ENCODE measurements at places on chromosomes 7 and 10.

- no peak overlapping the region for H3K4me3 ChIP-seq
- H3K27ac ChIP-seq = no peak overlapping the region
- no peaks in the 10 kb centered on the region for H3K36me3 ChIP-seq
- no peaks in the 10 kb centered on the region for H3K4me1 ChIP-seq
- DNase-seq = no peak
These were observed 617.9 kb upstream of the GRM3 start for GRCh38 chr7:86025807-86026206.

GRCh38 chr7:117036836-117037235 is 83.5 kb downstream of the ST7 start:
- H3K27ac ChIP-seq = no peak overlapping the region
- H3K4me3 ChIP-seq = no peak overlapping the region
- H3K36me3 ChIP-seq = no peaks in the 10 kb centered on the region
- no peaks in the 10 kb centered on the region for H3K27me3 ChIP-seq

GRCh38 chr10:12735843-12736462 is 265.6 kb downstream of the CCDC3 start:
- no peak overlapping the region for H3K4me3 ChIP-seq
- DNase-seq = no peak
- H3K36me3 ChIP-seq = no peaks in the 10 kb centered on the region

GRCh38 chr10:130739757-130740145 is 571.8 kb downstream of the TCERG1L start:
- H3K4me1 ChIP-seq = no peaks in the 10 kb centered on the region
- H3K27me3 ChIP-seq = no peaks in the 10 kb centered on the region
- H3K36me3 ChIP-seq = no peaks in the 10 kb centered on the region
- no peak overlapping the region for H3K27ac ChIP-seq

DNA sequence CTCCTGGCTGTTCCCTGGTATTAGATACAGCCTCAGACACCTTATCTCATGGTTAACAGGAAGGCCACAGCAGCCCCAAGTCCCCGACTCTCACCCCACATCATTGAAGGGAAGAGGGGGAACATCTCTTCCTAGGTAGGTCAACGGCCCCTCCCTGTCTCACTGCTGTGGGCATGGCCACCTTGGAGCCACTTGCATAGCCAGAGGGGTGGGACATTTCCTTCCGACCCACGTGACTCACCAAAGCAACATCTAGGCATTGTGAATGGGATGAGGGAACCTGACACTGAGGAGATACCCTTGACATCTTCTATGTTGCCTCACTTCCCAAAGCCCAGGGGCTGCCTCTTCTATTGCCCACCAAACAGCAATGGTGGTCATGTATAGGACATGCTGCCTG is 68.5 kb upstream of the GPR26 start:
- no peak overlapping the region for H3K27ac ChIP-seq
- no peaks in the 10 kb centered on the region for H3K4me1 ChIP-seq
- H3K36me3 ChIP-seq = no peaks in the 10 kb centered on the region

DNA sequence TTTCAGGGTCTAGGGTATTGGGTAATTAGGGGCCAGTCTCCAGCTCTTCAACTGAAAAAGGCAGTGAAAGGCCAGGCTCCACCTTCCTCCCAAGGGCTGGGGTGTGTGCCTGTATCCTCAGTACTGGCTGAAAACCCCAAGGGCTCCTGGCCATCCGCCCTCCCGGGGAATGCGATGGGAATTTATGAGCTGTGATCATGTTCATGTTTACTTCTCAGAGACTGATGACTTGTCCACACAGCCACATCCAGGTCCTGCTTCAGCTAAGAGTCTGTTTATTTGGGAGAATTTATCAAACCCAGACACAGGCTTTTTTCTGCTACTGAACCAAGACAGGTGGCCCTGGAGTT is 91.7 kb downstream of the CCDC3 start:
- no peak overlapping the region for H3K27ac ChIP-seq
- no peak for DNase-seq
- H3K4me3 ChIP-seq = no peak overlapping the region
- no peaks in the 10 kb centered on the region for H3K4me1 ChIP-seq
- H3K36me3 ChIP-seq = no peaks in the 10 kb centered on the region

GRCh38 chr7:47582764-47583738 is 1.1 kb upstream of the TNS3 start:
- no peak for DNase-seq
- H3K4me1 ChIP-seq = no peaks in the 10 kb centered on the region
- peaks cover 3% of the 10 kb centered on the region for H3K27me3 ChIP-seq
- H3K36me3 ChIP-seq = no peaks in the 10 kb centered on the region

DNA sequence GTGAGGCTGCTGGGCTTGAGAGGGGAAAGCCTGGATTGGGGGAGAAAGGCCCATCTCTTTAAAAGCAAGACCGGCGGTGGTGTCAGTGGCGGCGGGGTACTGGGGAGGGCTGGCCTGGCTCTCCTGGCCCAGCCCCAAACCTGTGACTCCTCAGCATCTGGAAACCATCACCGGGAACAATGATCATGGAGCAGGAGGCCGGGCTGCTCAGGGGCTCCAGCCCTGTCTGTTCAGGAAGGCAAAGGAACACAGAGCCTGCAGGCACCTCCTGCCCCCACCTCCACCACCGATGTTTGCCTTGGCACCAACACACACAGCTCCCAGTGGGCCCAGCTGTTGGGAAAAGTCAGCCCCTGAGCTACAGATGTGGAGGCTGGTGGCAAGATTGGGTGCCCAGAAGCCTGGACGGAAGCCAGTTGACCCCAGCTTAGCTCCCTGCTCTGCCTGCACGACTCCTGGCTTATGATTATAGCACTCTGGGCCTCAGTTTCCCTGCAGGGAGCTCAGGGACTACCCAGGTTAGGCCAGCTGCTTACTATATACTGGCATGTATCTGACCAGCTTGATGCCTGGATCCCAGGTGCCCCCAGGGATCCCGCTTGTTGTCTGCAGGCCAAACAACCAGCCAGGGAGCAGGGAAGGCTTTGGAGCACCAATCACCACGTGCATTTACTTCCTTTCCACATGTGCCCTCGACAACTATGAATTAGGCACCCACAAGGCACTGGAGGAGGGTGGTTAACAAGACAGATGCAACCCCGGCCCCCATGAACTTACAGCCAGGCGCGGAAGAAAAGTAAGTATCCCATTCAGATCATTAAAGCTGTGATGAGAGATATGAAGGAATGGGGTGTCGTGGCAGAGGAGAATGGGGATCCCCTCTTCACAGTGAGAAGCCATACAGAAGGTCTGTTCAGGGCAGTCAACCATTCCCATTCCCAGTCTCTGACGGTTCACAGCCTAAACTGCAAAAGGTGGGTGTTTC is 37.3 kb downstream of the ZCCHC24 start:
- H3K27me3 ChIP-seq = no peaks in the 10 kb centered on the region
- H3K27ac ChIP-seq = no peak overlapping the region
- DNase-seq = no peak
- H3K4me3 ChIP-seq = no peak overlapping the region
- peaks cover 4% of the 10 kb centered on the region for H3K4me1 ChIP-seq
- no peaks in the 10 kb centered on the region for H3K36me3 ChIP-seq

DNA sequence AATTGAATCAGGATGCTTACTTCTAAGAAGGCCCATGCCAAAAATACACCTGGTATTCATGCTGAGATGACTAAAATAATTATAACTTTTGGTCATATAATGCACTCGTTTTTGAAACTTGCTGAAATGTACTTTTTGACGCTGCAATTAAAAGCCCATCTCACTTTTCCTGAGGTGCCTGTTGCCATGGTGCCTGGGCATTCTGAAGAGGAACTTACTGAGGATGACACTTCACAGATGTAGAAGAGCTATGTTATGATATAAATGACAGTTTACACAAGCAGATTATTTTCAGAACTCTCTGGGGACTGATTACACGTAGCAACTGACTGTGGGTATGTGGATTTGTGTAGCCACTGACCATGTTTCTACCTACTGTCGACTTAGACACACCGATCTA is 182.4 kb downstream of the TPK1 start:
- no peaks in the 10 kb centered on the region for H3K4me1 ChIP-seq
- DNase-seq = no peak
- H3K4me3 ChIP-seq = no peak overlapping the region

DNA sequence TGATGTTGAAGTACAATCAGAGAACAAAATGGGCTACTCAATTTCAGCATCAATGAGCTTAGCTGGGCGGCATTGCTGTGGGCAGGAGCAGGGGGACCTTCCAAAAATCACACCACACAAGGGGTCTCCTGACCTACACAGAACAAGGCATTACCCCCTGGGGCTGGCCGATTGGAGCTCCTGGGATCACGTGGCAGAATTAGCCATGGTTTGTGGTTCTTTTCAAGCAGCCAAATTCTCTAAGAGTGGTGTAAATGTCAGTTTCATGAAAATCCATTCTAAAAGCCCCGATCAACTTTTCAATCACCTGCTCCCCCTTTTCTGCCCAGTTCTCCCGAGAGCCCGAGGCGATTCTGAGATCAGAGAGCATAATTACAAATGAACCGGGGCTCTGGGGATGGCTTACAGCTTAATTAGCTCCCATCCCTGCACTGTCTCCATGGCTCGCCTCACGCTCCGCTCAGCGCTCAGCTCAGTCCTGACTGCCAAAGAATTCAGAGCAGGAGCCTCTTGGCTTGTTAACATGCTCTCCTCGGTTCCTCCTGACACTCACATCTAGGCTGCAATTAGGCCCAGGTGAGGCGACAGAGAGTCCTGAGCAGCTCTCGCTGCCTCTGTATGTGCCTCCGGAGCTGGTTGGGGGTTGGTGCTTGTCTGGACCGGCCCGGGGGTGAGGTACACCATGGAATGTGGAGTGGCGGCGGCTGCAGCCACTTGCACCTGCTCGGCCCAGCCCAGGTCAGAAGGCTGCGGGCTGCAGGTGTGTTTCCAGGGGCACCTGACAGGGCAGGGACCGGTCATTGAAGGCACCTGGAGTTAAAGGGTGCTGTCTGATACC is 111.8 kb downstream of the WDR11 start:
- no peak overlapping the region for H3K27ac ChIP-seq
- no peaks in the 10 kb centered on the region for H3K4me1 ChIP-seq
- peaks cover 6% of the 10 kb centered on the region for H3K27me3 ChIP-seq
- no peak overlapping the region for H3K4me3 ChIP-seq
- DNase-seq = no peak
- no peaks in the 10 kb centered on the region for H3K36me3 ChIP-seq

DNA sequence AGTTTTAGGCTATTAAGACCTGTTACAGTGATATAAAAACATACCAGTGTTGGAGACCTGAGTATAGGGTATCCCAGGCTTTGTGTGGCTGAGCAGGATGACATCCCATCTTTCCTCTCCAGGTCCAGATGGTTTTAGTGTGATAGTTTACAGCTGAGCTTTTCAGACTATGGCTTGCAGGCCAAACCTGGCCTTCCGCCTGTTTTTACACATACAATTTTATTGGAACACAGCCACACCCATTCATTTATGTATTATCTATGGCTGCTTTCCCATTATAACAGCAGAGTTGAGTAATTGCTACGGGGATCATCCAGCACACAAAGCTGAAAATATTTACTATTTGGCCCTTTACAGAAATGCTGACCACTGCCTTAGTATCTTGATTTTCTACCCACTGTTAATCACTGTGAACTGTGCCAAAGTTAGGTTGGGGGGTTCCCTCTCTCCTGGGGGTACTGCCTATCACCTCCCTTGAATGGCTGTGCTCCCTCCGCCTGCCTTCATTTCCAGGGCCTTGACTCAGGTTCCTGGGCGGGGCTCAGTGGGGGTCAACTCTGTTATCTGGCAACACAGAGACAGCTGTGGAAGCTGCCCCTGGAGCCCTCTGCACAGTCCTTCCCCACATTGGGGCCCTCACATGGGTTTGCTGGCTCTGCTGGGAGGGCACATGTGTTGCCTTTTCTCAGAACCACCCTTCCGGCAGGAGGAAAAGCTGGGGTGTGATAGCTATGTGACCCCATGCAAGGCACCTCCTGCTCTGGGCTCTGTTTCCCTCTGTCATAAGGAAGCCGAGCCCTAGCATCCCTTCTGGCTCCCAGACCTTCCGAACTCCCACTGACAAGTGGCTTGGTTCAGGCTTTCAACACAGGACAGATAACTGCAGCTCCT is 40.3 kb upstream of the SH2D4B start:
- peaks cover 42% of the 10 kb centered on the region for H3K36me3 ChIP-seq
- no peaks in the 10 kb centered on the region for H3K27me3 ChIP-seq

DNA sequence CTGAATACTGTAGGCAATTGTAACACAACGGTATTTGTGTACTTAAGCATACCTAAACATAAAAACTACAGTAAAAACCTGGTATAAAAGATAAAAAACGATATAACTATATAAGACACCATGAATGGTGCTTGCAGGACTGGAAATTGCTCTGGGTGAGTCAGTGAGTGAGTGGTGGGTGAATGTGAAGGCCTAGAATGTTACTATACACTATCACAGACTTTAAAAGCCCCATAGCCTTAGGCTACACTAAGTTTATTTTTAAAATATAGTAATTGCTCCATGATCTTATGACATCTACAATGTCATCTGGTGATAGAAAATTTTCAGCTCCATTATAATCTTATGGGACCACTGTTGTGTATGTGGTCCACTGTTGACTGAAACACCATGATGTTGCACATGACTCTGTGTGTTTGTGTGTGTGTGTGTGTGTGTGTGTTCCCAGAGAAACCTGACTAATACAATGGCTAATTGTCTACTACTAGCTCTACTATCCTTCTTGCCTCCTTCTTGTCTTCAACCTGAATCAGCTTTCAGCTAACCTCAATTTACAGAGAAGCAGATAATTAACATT is 27.6 kb upstream of the PRPF18 start:
- no peaks in the 10 kb centered on the region for H3K4me1 ChIP-seq
- DNase-seq = no peak
- H3K27me3 ChIP-seq = no peaks in the 10 kb centered on the region
- no peak overlapping the region for H3K4me3 ChIP-seq
- H3K27ac ChIP-seq = no peak overlapping the region

DNA sequence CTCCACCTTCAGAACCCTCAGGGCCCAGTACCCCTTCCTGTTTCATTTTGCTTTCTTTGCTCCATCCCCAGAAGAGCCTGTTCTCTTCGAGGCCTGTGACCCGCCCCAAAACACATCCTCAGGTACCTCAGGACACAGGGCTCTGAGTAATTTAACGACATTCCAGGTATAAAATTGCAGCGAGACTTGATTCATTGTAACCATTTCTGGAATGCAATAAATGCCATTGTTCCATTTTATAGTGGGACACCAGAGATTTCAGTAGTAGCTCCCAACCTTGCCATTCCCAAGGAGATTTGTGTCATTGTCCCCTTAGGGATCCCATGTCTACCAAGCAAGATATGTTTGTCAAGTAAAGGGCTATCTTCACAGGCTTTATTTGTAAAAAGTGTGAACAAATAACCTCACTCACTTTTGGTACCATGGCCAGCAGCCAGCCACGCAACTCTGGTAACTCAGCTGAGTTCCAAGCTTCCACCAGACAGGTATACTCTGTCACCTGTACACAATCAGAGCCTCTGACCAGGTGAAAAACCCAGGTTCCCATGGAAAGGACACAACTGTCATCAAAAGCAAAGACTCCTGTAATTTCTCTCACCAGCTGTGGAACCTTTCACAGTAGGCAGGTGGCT is 441.3 kb downstream of the PLXNA4 start:
- no peaks in the 10 kb centered on the region for H3K36me3 ChIP-seq
- no peak overlapping the region for H3K27ac ChIP-seq
- H3K27me3 ChIP-seq = no peaks in the 10 kb centered on the region
- no peaks in the 10 kb centered on the region for H3K4me1 ChIP-seq
- H3K4me3 ChIP-seq = no peak overlapping the region

All from CD4-positive, alpha-beta T cell (primary cell).